GDM1 (cell line): ENCODE measurements at places on chromosomes 3 and 15.

- no peak for DNase-seq
Measured at GRCh38 chr3:191076903-191077552, 122.0 kb upstream of the OSTN start.

DNA sequence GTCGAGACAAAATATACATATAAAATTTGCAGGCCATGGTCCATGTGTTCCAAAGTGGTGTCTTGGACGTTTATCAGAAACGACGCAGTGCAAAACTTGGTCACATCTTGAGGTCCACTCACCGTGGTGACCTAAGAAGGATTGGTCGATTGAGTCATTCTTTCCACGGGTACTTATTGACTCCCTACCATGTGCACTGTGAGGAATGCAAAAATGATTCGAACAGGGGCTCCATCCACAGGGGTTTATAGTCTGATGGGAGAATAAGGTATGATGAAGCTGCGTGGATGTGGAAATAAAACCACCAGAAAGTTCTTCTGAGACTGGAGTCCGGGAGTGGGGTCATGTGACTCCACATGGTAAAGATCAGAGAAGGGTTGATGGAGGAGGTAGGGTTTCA is 185.2 kb downstream of the ITPR1 start:
- no peak for DNase-seq

GRCh38 chr3:172444821-172445220 is 3.4 kb downstream of the GHSR start:
- no peak for DNase-seq

DNA sequence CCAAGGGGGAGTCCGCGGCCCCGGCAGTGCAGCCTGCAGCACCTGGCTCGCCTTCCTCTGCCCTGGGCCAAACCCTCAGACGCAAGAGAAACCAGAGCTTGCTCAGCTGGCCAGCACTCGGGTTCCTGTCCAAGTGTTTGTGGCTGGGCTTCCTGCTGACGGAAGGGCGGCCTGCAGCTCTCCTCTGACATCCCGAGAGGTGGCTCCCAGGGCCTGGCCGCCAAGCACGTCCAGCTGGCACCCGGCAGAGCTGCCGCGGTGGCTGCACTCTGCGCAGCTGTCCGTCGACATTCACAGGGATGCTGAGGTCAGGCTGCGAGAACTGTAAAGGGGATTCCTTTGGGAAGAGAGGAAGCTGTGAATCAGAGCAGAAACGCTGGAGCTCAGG is 85.6 kb downstream of the CPN2 start:
- DNase-seq, result no peak

- DNase-seq, result no peak
Measured at GRCh38 chr3:126116526-126116925, 32.6 kb upstream of the SLC41A3 start.

- no peak for DNase-seq
Measured at GRCh38 chr3:146313746-146314111, 62.8 kb upstream of the PLSCR4 start.
